CD4-positive, CD25-positive, alpha-beta regulatory T cell (primary cell): ENCODE measurements at places on chromosomes 3 and 15.

DNA sequence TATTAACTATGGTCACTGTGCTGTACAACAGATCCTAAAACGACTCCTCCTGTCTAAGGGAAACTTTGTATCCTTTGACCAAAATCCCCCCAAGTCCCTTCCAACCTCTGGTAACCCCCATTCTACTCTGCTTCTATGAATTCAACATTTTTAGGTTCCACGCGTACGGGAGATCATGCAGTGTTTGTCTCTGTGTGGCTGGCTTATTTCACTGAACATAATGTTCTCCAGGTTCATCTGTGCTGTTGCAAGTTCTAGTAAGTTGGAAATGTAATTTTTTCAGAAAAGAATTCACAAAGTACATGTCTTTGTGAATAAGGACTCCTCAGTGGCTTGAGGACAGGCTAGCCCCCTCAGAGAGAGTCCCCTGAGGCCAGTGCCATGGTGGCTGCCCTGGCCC lies 66.1 kb downstream of the ATP10A start:
- DNase-seq = no peak

DNA sequence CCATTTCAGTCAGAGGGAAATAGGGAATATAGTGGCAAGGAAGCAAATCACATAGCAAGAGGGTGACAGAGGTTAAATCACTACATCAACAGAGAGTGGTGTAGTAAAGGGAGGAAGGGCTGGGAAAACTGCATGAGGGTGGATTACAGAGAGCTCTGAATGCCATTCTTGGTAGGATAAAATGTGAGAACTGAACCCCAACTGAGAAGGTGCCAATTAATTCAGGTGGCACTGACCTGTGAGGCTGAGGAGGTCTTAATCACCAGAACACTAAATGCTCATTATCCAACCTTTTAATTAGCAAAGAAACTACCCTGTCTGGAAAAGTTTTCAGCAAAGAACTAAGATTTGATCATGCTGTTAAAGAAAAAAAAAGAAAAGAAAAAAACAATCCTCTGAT lies 202.7 kb downstream of the LRRN1 start:
- no peak for DNase-seq

DNA sequence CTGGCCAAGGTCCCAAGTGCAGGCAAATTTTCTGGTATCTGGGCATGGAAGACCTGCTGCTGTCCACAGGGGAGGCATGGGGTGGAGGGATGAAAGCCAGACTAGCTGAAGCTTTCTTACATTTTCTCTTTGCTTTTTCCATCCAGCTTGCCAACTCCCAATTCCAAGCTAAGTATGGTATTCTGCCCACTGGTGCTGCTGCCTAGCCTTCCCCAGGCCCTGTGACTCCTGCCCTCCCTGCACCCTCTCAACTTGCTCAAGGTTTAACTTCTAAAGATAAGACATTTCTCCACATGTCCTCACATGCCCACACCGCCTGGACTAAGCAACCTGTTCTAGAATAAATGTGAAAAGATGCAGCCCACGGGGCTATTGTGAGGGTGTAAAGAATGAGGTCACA lies 59.5 kb upstream of the HACD2 start:
- DNase-seq = no peak

DNA sequence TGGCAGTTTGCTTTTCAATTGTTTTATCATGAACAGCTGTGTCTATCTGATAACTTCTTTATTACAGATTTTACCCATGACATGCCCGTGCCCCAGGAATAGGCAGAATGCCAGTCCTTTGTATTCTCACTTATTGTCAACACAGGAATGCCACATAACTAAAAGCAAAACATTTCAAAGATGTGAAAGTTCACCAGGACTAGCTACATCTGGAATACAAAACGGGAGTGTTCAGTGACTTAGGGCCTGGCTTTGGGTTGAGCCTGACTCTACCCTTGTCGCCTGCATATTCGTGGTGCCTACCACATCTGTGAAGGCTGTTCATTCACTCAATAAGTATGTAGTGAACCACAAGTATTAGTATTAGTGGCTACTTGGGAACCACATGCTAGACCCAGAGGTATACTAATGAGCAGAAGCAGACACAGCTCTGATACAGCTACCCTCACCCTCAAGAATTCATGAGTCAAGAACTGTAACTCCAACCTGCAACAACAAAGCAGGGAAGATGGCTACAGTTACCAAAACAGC lies 2.9 kb downstream of the TNFSF10 start:
- DNase-seq = peak; percentile 39

DNA sequence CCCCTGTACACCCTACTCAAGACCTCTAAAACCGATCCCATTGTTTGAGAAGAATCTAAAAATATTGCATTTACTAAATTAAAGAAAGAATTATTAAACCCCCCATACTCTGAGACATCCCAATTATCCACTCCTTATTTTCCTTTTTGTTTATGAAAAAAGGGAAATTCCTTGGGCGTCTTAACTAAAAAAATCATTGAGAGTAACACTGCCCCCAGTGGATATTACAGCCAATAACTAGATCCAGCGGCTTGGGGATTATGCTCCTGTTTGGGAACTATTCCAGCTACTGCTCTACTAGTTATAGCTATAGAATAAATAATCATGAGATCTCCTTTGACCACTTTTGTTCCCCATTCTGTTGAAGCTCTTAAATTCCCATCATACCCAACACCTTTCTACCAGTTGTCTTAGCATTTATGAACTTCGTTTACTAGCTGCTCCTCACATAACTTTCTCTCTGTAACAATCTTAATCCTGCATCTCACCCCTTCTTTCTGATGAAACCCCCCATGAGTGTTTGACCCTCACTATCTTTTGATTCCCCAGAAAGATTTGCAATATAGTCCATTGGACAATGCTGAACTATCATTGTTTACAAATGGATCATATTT lies 12.7 kb upstream of the CFAP91 start:
- DNase-seq = no peak
